ENCODE measurements at places on chromosomes 5 and 9. TPM values are rescaled to one million over a fixed set of nuclear protein-coding genes. Genes with fewer than 3 reads are reported as not detected.

The RNF224 gene
- total RNA-seq: not detected

The ROR2 gene
- total RNA-seq: 1.1 TPM

The OGN gene
- 0.91 TPM for total RNA-seq

The COL15A1 gene
- total RNA-seq: 1.4 TPM

The PRDM9 gene
- total RNA-seq: not detected

The PCDHB10 gene
- 11.2 TPM for total RNA-seq

The PDCD1LG2 gene
- not detected for total RNA-seq

The SYK gene
- 6.1 TPM for total RNA-seq

The PSD2 gene
- 98.7 TPM for total RNA-seq

The PAIP2 gene
- total RNA-seq: 149 TPM

The ERMP1 gene
- total RNA-seq: 33.0 TPM

The ECM2 gene
- total RNA-seq: 7.4 TPM

The JADE2 gene
- total RNA-seq: 102 TPM

The CCL27 gene
- not detected for total RNA-seq

The OMD gene
- 2.4 TPM for total RNA-seq

The ARHGEF39 gene
- total RNA-seq: 0.41 TPM

The PCDHB2 gene
- total RNA-seq: 12.1 TPM

The FOXD1 gene
- total RNA-seq: 2.4 TPM

The EEIG1 gene
- total RNA-seq: 177 TPM

The MORN5 gene
- total RNA-seq: 4.2 TPM

The IFNA2 gene
- total RNA-seq: 1.0 TPM

The MED22 gene
- total RNA-seq: 30.9 TPM

The ARPC5L gene
- total RNA-seq: 33.1 TPM

The C5orf52 gene
- not detected for total RNA-seq

The LRRC19 gene
- not detected for total RNA-seq

The PANK3 gene
- 49.8 TPM for total RNA-seq

The ANXA2R gene
- 1.4 TPM for total RNA-seq

The GRM6 gene
- 0.11 TPM for total RNA-seq

The OR13F1 gene
- total RNA-seq: not detected

The RBM18 gene
- 35.6 TPM for total RNA-seq

The SPOCK1 gene
- 512 TPM for total RNA-seq

The EIF4E1B gene
- 14.9 TPM for total RNA-seq

The NUTM2F gene
- total RNA-seq: not detected

The OLFML2A gene
- 3.6 TPM for total RNA-seq

The ERAP2 gene
- total RNA-seq: 4.9 TPM

The C5orf58 gene
- not detected for total RNA-seq

The TCF7 gene
- 4.0 TPM for total RNA-seq

The SLC38A9 gene
- total RNA-seq: 33.2 TPM

The CFAP90 gene
- 7.1 TPM for total RNA-seq

The NIPSNAP3A gene
- 19.0 TPM for total RNA-seq

The NSMF gene
- total RNA-seq: 245 TPM

The TSSK1B gene
- total RNA-seq: not detected

The ARL14EPL gene
- not detected for total RNA-seq

The CDH9 gene
- 28.7 TPM for total RNA-seq

The ENTR1 gene
- total RNA-seq: 36.4 TPM

The CCNO gene
- total RNA-seq: 8.6 TPM

The MED7 gene
- 20.0 TPM for total RNA-seq

The ZNG1A gene
- total RNA-seq: 33.4 TPM

The SPATA31C1 gene
- 1.0 TPM for total RNA-seq

The SLC30A5 gene
- 24.1 TPM for total RNA-seq

The TOMM5 gene
- total RNA-seq: 53.9 TPM

The MARVELD2 gene
- 2.3 TPM for total RNA-seq

The INSL4 gene
- not detected for total RNA-seq

The DMGDH gene
- 4.4 TPM for total RNA-seq
